ENCODE measurements at places on chromosomes 7 and 10.

- no peak for DNase-seq
These were observed 217.6 kb downstream of the GFRA1 start for GRCh38 chr10:116055252-116055916.

DNA sequence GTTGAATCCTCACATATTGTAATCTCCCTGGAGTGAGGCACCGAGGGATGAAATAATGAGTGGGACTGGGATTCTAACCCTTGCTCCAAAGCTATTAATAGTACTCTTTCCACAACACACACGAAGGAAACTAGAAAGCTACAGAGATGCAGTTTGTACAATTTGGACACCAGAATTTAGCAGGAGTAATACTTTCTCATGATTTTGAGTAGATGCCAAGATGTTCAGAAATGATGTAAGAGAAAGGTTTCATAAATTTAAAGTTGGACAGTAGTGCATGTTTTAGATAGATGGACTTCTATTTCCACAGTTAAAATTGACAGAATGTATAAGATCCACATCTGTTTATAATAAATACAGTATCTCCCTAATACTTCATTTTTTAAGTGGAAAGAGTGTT, 46.5 kb downstream of the PRR15 start:
- DNase-seq = no peak

DNA sequence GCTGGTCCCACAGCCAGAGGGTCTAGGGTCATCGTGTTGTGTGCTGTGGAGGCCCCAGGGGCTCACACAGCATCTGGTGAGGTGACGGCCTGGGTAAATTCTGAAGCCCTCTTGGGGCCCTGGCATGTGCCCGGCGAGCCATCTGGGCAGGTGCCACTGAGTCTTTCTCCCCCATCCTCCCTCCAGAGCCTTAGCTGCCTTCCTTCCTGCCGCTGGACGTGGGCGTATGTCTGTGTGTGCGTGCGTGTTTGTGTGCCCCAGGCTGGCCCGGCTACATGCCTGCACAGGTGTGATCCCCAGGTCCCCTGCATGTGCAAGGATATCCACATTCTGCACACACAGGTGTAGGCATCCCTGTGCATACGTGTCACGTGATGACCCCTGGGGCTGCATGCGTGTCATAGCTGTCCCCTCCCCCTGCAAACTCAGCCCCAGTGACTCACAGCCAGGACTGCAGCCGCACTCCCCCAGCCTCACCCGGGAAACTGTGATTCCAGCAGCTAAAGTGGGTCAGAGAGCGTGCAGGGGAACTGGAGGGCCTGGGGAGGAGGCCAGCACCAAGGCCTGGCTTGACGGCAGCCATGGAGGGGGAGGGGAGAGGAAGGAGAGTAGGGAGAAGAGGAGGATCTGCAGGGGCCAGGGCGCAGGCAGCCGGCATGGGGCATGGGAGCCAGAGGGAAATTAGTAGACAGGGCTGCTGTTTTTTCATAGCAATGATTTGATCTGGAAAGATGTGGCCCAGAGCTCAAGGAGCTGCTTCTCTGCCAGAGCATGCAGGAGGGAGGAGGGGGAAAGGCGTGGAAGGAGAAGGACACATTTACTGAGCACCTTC, 46.4 kb downstream of the ELFN1 start:
- DNase-seq = no peak

- DNase-seq = no peak
These were observed 249.8 kb downstream of the TRIL start for GRCh38 chr7:28708033-28708951.

DNA sequence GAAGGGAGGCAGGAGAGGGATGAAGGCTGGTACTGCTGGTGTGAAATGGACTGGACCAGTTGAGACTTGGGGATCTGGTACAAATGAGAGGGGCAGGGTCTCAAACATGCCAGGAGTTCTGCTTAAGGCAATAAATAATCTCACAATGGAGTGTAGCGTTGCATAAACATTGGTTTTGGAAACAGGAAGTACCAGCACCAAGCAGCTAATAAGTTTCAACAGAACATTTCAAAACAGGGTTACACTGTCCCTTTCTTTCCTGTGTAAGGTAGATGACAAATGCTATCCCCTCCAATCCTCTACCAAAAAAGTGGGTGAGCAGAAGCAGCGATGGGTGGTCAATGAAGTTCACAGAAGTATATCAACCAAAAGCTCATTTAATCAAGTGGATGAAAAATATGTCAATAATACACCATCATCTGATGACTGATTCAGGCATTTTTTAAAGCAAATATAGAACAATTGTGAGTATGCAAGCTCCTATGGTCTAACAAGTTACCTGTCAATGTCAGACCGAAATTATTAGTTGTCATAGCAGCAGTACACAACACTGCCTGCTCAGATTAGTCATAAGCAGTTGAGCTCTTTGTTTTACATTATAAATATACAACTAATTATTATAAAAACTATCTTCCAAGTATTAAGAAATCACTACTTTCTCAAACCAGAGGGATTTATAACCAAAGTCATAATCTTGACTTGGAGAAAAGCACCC, 220.0 kb downstream of the FAM107B start:
- DNase-seq = no peak

DNA sequence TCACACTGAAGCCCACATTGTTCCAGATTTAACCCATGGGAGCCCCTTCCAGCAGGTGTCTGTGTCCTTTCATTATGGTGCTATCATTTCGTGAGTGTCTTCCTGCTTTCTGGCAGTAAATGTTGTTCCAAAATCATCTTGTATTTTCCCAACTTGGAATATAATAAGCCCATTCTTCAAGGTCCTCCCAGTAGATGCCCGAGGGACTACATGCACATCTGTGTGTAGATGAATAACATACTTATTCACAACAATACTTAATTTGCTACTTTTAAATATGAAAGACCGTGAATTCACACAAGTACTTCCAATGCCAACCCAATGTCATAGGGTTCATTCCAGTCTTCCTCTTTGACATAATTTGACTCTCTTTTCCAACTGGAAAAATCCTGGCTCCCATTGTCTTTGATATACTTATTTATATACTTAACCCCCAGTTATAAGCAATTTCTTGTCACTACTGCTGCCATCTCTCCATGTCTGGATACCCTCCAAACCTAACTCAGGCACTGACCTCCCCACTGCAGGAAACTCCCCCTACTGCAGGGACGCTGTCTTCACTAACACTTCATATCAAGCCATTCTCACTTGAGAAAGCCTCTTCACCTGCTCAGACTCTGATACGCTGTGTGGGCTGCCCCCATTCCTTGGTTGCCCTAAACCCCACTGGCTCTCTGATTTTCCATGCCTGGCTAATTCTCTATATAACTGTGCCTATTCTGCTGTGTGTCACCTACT, 1119.2 kb downstream of the CNTNAP2 start:
- DNase-seq = no peak

GRCh38 chr10:32618482-32618881, 172.5 kb downstream of the CCDC7 start:
- DNase-seq = no peak

GRCh38 chr10:114815791-114816190, 5.8 kb upstream of the FHIP2A start:
- no peak for DNase-seq

GRCh38 chr10:24343686-24344085, 134.7 kb downstream of the KIAA1217 start:
- DNase-seq = no peak

- DNase-seq = no peak
These were observed 82.2 kb downstream of the PARD3 start for GRCh38 chr10:34732926-34733325.

GRCh38 chr10:96863922-96864543, 31.9 kb downstream of the LCOR start:
- DNase-seq = no peak

DNA sequence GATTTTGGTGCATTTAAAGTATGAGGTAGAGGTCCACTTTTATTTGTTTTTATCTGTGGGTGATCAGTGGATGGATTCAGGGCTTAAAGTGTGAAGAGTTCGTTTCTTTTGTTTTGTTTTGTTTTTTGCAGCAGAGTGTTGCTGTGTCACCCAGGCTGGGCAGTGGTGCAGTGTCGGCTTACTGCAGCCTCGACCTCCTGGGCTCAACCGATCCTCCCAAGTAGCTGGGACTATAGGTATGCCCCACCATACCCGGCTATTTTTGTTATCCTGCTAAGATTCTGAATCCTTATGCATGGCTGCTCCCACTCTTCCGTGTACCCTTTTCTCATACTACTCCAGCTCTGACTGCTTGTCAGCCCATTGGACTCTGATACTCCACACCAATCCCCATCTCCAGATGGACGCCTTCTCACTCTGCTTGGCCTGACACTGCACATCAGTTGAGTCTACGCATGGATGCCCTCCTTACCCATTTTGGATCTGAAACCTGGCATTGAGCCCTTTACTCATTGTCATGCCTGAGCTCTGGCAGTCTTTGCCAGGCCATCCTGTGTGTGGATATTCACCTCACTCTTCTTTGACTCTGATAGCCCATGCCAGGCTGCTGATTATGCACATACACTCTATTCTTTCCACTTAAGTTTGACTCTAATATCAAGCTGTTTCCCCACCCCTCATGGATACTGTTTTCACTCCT, 119.5 kb downstream of the CCSER2 start:
- DNase-seq = no peak
